Fibroblast of lung (primary cell): ENCODE measurements at places on chromosomes 6 and 20. TPM values are rescaled to one million over a fixed set of nuclear protein-coding genes. Genes with fewer than 3 reads are reported as not detected.

Gene DLK2
- under 0.01 and 0.17 TPM in 2 replicates for total RNA-seq

- peaks cover 4% of the 10 kb centered on the region for H3K4me1 ChIP-seq
- peak within 1 kb of the TSS; percentile 96 for H3K4me3 ChIP-seq
- H3K27ac ChIP-seq, result peak within 1 kb of the TSS; percentile 98
- DNase-seq, result peak; percentile 46
- H3K36me3 ChIP-seq, result peaks cover 4% of the 10 kb centered on the region
Observed at GRCh38 chr20:62938105-62938888, at the start of gene GID8. GID8 (plus strand) TSS chr20:62938147; CDS start chr20:62941503, 3,356 bp downstream.

GRCh38 chr6:10970731-10971130 is 73.4 kb downstream of the ELOVL2 start:
- peaks cover 4% of the 10 kb centered on the region for H3K4me1 ChIP-seq
- H3K27ac ChIP-seq, result no peak overlapping the region
- no peak for DNase-seq
- H3K27me3 ChIP-seq, result no peaks in the 10 kb centered on the region
- H3K4me3 ChIP-seq, result no peak overlapping the region
- no peaks in the 10 kb centered on the region for H3K36me3 ChIP-seq

DNA sequence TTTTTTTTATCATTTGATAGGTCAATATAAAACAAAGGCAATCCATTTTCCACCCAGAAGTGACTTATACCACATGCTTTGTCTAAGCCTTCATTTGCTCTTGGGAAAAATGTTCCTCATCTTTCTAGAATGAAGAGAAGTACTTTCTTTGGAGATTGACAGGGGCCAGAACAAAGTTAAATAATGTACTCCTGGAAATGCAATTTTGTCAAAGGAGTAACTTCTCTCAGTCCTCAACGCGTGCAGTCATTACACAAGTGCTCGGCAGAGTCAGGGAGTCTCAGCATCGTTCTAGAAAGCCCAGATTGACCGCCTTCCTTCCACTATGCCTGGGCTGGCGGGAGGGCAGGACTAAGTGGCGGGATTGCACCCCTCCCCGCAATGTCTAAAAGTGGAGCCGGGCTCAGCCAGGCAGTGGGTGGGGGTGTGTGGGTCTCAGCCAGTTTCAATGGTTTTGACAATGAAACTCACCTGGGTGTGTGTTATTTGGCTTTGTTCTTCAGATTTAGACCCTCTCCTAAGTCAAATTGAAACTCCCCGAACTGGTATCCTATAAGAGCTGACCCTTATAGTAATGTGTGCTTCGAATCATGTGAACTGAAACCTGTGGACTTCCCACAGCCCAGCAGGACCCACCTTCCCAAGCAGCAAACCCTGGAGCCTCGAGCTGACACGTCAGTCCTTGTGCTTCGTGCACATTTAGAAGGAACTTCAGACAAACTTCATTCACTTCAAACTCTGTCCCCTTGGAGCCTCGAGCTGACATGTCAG is 63.2 kb upstream of the DUSP22 start:
- no peak for DNase-seq
- no peak overlapping the region for H3K27ac ChIP-seq
- H3K4me1 ChIP-seq, result no peaks in the 10 kb centered on the region
- no peaks in the 10 kb centered on the region for H3K36me3 ChIP-seq

- H3K4me1 ChIP-seq, result no peaks in the 10 kb centered on the region
- no peak overlapping the region for H3K4me3 ChIP-seq
- no peak overlapping the region for H3K27ac ChIP-seq
- H3K36me3 ChIP-seq, result no peaks in the 10 kb centered on the region
Observed at GRCh38 chr6:159082039-159082815, 37.4 kb upstream of the TAGAP start.

Gene ZC2HC1B
- not detected in 2 replicates for total RNA-seq

Gene RWDD2A
- total RNA-seq, result 3.6 and 4.6 TPM in 2 replicates

Gene CNR1
- total RNA-seq, result under 0.01 TPM in 1 of 2 replicates, not detected in the other

DNA sequence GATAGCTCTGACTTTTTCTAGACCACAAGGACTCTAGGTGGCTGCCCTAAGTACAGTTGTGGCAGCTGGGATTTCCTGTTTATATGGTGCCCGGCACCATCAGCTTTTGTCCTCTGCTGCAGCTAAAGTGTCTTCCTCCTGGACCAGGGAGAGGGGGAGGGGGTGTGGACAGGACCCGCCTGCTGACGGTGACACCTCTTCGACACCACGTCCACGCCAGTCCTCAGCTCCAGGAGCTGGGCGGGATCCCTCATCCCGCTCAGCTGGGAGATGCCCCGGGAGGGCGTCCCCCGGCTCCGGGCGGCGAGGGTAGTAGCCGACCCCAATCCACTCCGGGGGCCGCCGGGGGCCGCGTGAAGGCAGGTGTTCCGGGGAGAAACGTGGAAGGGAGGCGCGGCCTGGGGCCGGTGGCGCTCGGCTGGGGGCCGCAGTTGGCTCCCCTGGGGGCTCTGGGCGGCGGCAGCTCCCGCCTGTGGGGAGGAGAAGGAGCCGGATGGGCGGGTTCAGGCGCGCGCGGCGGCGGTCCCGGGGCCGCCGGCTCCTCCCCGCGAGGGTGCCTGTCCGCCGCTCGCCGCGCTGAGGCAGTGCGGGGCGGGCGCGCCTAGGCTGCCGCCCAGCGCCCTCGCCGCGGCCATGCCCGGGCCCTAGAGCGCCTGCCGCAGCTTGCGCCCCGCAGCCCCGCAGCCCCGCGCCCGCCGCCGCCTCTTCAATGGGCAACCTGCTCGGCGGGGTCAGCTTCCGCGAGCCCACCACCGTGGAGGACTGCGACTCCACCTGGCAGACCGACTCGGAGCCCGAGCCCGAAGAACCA is at the start of gene OGFRL1:
TSS of gene OGFRL1 (plus strand) at position 584 of the 811 bp plus-strand sequence. CDS start at position 710, 126 bp downstream.
- peak; percentile 58 for DNase-seq
- peaks cover 5% of the 10 kb centered on the region for H3K4me1 ChIP-seq
- no peaks in the 10 kb centered on the region for H3K27me3 ChIP-seq
- H3K4me3 ChIP-seq, result peak within 1 kb of the TSS; percentile 66

- peaks cover 3% of the 10 kb centered on the region for H3K4me1 ChIP-seq
- H3K27ac ChIP-seq, result no peak overlapping the region
- no peak for DNase-seq
- H3K4me3 ChIP-seq, result no peak overlapping the region
- H3K27me3 ChIP-seq, result no peaks in the 10 kb centered on the region
Observed at GRCh38 chr20:37274851-37275524, 13.4 kb upstream of the GHRH start.

GRCh38 chr6:151763303-151763702 is 44.2 kb upstream of the ESR1 start:
- no peaks in the 10 kb centered on the region for H3K4me1 ChIP-seq
- H3K27me3 ChIP-seq, result no peaks in the 10 kb centered on the region
- no peaks in the 10 kb centered on the region for H3K36me3 ChIP-seq
- H3K4me3 ChIP-seq, result peak overlapping the region; percentile 51
- DNase-seq, result peak; percentile 13
- no peak overlapping the region for H3K27ac ChIP-seq

- H3K36me3 ChIP-seq, result peaks cover 7% of the 10 kb centered on the region
- DNase-seq, result peak; percentile 21
- H3K4me3 ChIP-seq, result no peak overlapping the region
- peak overlapping the region; percentile 16 for H3K27ac ChIP-seq
Observed at GRCh38 chr20:25418776-25419175, 11.3 kb downstream of the GINS1 start.

DNA sequence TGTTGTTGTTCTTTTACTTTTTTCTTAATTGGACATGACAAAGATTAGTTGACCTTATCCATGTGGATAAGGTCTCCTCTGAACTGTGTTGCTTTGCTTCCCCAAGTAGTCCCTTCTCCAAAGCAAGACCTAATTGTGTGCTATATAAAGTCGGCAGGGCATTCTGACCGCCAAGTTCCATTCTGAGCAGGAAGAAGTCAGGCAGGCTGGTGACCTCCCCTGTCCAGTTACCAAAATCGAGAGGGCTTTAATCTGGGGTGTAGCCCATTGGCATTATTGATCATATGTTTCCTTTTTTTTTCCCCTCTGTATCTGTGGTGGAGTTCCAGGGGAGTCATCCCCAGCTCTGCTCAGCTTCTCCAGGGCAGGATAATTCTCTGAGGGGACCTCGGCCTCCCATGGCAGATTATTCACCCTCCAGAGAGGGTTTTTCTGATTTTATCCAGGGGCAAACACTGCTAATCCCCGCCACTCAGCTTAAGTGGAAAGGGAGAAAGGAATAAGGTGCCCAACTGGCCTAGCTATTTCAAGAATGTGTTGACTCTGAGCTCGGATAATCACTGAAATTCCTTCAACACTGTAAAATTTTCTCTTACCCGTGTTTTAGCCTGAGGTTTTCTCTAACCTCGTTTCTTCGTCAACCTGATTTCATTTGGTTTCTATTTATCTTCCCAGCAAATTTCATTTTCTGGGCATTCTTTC is 71.8 kb upstream of the L3MBTL3 start:
- H3K27ac ChIP-seq, result no peak overlapping the region
- no peaks in the 10 kb centered on the region for H3K36me3 ChIP-seq
- H3K4me1 ChIP-seq, result no peaks in the 10 kb centered on the region
- no peaks in the 10 kb centered on the region for H3K27me3 ChIP-seq

Gene HLA-DMA
- total RNA-seq, result 9.8 and 12.1 TPM in 2 replicates

DNA sequence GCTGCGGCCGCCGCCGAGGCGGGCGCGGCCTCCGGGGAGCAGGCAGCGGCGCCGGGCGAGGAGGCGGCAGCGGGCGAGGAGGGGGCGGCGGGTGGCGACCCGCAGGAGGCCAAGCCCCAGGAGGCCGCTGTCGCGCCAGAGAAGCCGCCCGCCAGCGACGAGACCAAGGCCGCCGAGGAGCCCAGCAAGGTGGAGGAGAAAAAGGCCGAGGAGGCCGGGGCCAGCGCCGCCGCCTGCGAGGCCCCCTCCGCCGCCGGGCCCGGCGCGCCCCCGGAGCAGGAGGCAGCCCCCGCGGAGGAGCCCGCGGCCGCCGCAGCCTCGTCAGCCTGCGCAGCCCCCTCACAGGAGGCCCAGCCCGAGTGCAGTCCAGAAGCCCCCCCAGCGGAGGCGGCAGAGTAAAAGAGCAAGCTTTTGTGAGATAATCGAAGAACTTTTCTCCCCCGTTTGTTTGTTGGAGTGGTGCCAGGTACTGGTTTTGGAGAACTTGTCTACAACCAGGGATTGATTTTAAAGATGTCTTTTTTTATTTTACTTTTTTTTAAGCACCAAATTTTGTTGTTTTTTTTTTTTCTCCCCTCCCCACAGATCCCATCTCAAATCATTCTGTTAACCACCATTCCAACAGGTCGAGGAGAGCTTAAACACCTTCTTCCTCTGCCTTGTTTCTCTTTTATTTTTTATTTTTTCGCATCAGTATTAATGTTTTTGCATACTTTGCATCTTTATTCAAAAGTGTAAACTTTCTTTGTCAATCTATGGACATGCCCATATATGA is 3.2 kb downstream of the MARCKS start:
- no peaks in the 10 kb centered on the region for H3K27me3 ChIP-seq
- H3K4me3 ChIP-seq, result peak overlapping the region; percentile 43
- H3K36me3 ChIP-seq, result no peaks in the 10 kb centered on the region
- DNase-seq, result peak; percentile 49
- H3K4me1 ChIP-seq, result no peaks in the 10 kb centered on the region
- H3K27ac ChIP-seq, result peak overlapping the region; percentile 99

- no peaks in the 10 kb centered on the region for H3K27me3 ChIP-seq
- H3K4me1 ChIP-seq, result no peaks in the 10 kb centered on the region
- DNase-seq, result no peak
- no peak overlapping the region for H3K27ac ChIP-seq
- H3K36me3 ChIP-seq, result no peaks in the 10 kb centered on the region
Observed at GRCh38 chr6:51986864-51987263, 100.5 kb downstream of the PKHD1 start.

Gene OR12D2
- not detected in 2 replicates for total RNA-seq

GRCh38 chr20:61699495-61700374 is 365.9 kb downstream of the TAF4 start:
- H3K4me3 ChIP-seq, result no peak overlapping the region
- no peak for DNase-seq
- H3K4me1 ChIP-seq, result no peaks in the 10 kb centered on the region
- no peaks in the 10 kb centered on the region for H3K27me3 ChIP-seq
- H3K36me3 ChIP-seq, result no peaks in the 10 kb centered on the region

GRCh38 chr6:137452333-137452894 is 41.8 kb downstream of the OLIG3 start:
- no peaks in the 10 kb centered on the region for H3K27me3 ChIP-seq
- peak; percentile 28 for DNase-seq
- H3K27ac ChIP-seq, result peak overlapping the region; percentile 28

DNA sequence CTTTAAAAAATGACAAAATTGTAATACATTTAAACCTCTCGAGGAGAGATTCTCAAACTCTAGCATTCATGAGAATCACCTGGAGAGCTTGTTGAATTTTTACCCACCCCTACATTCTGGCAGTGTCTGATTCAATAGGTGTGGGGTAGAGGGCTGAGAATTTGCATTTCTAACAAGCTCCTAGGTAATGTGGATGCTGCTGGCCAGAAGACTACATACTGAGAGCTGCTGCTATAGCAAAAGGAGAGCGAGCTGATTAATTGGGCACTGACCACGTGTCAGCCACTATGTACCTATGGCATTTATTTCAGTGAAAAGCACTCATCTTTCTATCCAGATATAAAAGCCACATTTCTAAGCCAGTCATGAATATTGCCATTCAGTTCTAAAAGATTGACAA is 169.0 kb upstream of the NRSN1 start:
- no peaks in the 10 kb centered on the region for H3K36me3 ChIP-seq
- no peak for DNase-seq

- no peak overlapping the region for H3K27ac ChIP-seq
- no peak overlapping the region for H3K4me3 ChIP-seq
- DNase-seq, result peak; percentile 21
- no peaks in the 10 kb centered on the region for H3K27me3 ChIP-seq
- no peaks in the 10 kb centered on the region for H3K36me3 ChIP-seq
- H3K4me1 ChIP-seq, result peaks cover 17% of the 10 kb centered on the region
Observed at GRCh38 chr6:113696960-113697359, 160.2 kb upstream of the MARCKS start.

- no peaks in the 10 kb centered on the region for H3K4me1 ChIP-seq
- H3K27me3 ChIP-seq, result no peaks in the 10 kb centered on the region
- no peak overlapping the region for H3K4me3 ChIP-seq
Observed at GRCh38 chr20:21024420-21024819, 81.7 kb downstream of the LINC00237 start.

- no peak overlapping the region for H3K27ac ChIP-seq
- H3K27me3 ChIP-seq, result peaks cover 12% of the 10 kb centered on the region
- no peak for DNase-seq
- no peaks in the 10 kb centered on the region for H3K4me1 ChIP-seq
- H3K36me3 ChIP-seq, result no peaks in the 10 kb centered on the region
- H3K4me3 ChIP-seq, result no peak overlapping the region
Observed at GRCh38 chr6:33029328-33030184, 20.2 kb upstream of the HLA-DOA start.

Gene ABHD16B
- total RNA-seq, result not detected in 2 replicates

Gene SLC17A2
- total RNA-seq, result under 0.01 TPM in 1 of 2 replicates, not detected in the other

Gene SLCO4A1
- total RNA-seq, result 0.26 and 0.50 TPM in 2 replicates

Gene WFDC12
- total RNA-seq, result not detected in 2 replicates

GRCh38 chr20:24241466-24241865 is 228.0 kb upstream of the SYNDIG1 start:
- H3K27ac ChIP-seq, result no peak overlapping the region
- DNase-seq, result no peak
- no peaks in the 10 kb centered on the region for H3K4me1 ChIP-seq

GRCh38 chr6:73951183-73951582 is 255.2 kb downstream of the CD109 start:
- no peak for DNase-seq
- H3K36me3 ChIP-seq, result no peaks in the 10 kb centered on the region
- no peak overlapping the region for H3K27ac ChIP-seq
- H3K4me1 ChIP-seq, result no peaks in the 10 kb centered on the region

Gene CLVS2
- total RNA-seq, result under 0.01 TPM in 1 of 2 replicates, not detected in the other

Gene PACRG
- 0.26 and 0.66 TPM in 2 replicates for total RNA-seq
